ENCODE measurements at places on chromosomes 7 and 10.

DNA sequence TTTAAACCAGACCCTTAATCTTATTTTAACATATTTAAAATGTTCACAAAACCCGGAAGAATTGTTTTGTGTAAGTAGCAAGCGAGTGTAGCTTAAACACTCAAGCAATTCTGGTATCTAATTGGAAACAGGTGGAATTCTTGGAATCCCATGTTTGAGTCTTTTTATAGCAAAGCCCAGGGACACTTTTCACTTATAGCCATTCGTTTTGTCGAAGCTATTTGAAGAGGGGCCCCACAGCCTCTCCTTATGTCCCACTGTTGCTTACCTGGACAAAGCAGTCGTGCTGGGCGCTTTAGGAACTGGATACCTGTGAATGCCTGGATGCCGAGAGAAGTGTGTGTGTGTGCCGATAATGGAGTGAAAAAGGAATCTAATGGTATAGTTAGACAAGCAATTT, 3.3 kb downstream of the CUX1 start:
- DNase-seq: no peak

DNA sequence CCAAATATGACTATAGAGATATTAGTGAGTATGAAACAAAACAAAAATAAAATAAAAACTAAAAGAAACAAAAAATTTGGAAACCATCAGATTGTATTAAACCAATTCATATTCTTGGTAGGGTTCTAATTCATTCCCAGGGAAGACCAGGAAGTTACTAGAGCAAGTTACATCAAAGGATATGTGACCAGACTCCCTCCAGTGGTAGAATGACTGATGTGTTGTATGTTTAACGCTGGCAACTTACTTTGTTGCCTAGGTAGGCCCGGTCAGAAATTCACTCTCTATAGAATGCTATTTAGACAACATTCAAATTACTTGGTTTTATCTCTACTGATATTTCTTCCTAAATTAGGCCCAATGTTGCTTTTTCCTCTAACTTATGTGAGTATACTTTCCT, 5.2 kb downstream of the PHYHIPL start:
- DNase-seq: peak; percentile 68

DNA sequence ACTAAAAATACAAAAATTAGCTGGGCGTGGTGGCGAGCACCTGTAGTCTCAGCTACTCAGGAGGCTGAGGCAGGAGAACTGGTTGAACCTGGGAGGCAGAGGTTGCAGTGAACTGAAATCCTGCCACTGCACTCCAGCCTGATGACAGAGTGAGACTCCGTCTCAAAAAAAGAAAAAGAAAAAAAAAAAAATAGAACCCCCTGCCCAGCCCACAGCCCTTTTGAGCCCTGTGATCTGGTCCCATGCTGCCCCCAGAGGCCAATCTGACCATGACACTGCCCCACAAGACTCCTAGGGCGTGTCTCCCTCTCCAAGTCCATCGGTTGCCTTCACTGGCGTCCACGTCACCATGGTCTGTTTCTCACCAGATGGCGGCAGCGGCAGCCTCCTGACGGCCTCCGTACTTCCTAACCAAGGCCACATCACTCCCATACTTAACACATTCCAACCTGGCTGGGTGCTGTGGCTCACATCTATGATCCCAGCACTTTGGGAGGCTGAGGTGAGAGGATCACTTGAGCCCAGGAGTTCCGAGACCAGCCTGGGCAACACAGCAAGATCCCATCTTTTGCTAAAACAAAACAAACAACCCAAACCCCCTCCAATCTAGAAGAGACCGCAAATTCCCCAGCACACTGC, 18.0 kb downstream of the STX1A start:
- DNase-seq: no peak

GRCh38 chr10:69685426-69685801, 55.4 kb downstream of the FAM241B start:
- no peak for DNase-seq

DNA sequence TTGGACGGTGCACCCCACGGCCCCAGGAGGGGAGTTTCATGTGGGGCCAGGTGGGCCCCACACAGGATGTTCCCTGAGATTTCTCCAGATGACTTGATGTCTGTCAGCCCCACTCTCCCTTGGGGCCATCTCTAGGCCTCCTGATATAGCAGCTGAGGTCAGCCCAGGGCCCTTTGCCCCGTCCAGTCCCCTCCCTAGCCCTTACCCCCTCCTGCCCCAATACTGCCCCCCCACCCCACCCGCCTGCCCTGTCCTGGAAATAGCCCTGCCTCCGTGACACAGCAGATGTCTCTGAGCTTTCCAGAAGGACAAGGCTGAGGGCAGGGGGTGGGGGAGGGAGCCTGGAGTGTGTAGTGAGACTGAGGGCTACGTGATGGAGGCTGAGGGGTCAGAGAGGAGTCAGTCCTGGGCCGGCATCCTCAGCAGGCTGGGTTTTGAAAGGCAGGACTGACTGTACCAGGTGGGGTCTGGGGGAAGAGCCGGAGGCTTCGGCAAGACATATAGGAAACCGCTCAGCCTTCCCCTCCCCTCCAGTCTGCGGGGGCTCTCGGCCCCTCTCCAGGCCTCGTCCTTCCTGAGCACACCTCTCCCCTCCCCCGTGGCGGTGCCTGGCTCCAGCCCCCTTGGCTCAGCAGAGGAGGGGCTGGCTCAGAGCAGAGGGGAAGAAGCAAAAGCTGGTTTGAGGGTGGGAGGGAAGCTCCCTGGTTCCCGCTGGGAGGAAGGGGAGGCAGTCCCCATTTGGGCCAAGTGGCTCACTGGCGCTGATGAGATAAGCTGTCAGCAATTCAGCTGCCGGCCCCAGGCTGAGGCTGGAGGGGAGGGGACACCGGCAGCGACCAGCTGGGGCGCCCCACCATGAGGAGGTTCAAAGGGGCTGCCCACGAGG, 2.0 kb downstream of the FLNC start:
- peak; percentile 23 for DNase-seq

- no peak for DNase-seq
Observed at GRCh38 chr7:142582351-142582750, 166.9 kb upstream of the PRSS1 start.

DNA sequence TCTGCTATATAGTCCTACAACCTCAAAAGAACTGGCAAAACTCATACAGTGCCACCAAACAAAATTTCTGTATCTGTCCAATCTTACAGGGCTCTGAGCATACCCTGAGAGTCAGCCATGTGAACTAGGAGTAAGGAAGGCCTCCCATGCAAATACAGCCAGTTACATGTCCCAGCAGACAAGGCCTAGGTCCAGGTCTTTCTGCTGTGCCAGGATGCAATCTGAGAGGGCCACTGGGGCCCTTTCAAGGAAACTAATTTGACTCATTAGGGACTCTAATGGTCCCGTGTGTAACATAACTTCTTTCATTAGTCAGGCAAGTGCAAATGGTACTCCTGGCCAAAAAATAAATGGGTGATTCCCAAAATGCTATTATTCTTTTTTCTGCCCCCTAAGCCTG, 17.9 kb upstream of the HIBADH start:
- no peak for DNase-seq

DNA sequence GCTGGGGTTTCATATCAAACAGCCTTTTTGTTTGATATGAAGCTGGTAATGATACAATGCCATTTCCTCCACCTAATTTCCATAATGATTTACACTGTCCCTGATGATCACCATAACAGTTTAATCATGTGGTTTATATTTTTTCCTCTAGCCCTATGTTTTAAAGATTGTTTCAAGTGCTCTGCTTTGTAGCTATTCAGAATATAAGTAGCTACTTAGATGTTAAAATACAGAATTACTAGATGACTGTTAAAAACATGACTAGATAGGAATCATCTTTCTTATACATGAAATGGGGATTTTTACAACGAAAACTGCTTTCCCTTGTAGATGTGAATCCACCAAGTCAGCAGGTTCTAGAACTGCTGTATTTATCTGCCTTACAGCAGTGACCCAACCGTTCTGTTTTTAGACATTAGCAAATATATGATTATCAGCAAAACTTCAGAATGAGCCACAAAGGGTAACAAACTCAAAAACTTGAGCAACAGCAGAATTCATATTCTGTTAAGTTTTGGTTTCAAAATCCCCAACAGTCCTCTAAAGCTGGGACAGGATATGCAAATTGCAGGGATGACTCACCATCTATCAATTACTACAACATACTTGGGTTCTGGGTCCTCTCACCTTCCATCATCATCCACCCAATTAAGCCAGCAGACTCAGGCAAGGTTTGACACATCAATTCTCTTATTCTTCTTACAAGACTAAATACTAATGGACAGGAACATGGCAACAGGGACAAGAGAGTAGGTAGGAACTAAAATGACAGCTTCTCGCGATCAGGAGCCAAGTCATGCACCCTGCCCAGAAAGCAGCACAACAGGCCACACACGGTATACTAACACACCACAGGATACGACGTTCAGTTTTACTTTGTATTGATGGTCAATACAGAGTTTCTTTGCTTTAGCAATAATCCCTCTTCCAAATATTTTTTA, 83.9 kb downstream of the PIP4K2A start:
- DNase-seq: no peak
